ENCODE measurements at places on chromosomes 16 and 17. TPM values are rescaled to one million over a fixed set of nuclear protein-coding genes. Genes with fewer than 3 reads are reported as not detected.

The TSPAN10 gene
- total RNA-seq = 0.66 TPM

The C16orf96 gene
- 0.24 TPM for total RNA-seq

The NOTUM gene
- not detected for total RNA-seq

The TLCD3A gene
- 11.1 TPM for total RNA-seq

The SLFN11 gene
- 49.0 TPM for total RNA-seq

The CHST5 gene
- not detected for total RNA-seq

The KRT36 gene
- total RNA-seq = not detected

The CACNA1G gene
- total RNA-seq = 2.8 TPM

The ANKFY1 gene
- total RNA-seq = 58.0 TPM

The MMP15 gene
- 5.9 TPM for total RNA-seq

The USB1 gene
- total RNA-seq = 41.3 TPM

The CPNE7 gene
- 0.13 TPM for total RNA-seq

- peak; percentile 59 for DNase-seq
Observed at GRCh38 chr17:8629371-8630226, 926 bp downstream of the MYH10 start.

DNA sequence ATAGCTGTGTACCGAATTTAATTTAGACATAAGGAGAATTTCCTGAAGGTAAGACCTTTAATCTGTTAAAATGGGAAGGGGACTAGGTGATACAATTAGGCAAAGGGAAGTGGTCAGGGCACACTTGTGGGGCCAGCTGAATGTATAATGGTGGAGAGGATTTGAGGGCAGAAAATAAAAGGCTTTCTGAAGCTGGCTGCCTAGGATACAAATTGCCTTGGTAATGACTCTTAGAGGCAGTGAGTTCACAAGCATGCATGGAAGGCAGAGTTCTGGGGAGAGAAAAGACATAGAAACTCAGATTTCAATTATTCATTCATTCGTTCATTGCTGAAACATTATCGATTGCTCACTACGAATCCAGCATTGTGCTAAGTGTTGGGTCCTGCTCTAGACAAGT, 12.4 kb upstream of the NFAT5 start:
- no peak for DNase-seq

- no peak for DNase-seq
Observed at GRCh38 chr16:75948441-75948840, 222.2 kb upstream of the CPHXL start.

DNA sequence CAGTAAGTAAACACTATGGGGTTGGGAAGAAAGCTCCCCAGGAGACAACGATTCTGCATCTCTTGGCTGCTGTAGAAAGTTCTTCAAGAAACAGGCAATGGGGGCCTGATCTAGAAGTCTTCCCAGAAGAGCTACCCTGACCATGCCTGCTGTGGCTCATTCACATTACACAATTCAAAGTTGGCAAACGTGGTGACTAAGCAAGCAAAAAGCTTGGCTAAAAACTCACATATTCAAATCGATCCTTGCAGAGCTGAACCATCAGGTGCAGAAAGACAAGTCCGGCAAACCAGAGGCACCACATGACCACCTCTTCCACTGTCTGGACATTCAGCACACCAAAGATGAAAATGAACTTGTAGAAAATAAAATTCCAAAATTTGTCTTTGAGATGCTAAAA, 16.1 kb downstream of the AMFR start:
- DNase-seq = no peak

DNA sequence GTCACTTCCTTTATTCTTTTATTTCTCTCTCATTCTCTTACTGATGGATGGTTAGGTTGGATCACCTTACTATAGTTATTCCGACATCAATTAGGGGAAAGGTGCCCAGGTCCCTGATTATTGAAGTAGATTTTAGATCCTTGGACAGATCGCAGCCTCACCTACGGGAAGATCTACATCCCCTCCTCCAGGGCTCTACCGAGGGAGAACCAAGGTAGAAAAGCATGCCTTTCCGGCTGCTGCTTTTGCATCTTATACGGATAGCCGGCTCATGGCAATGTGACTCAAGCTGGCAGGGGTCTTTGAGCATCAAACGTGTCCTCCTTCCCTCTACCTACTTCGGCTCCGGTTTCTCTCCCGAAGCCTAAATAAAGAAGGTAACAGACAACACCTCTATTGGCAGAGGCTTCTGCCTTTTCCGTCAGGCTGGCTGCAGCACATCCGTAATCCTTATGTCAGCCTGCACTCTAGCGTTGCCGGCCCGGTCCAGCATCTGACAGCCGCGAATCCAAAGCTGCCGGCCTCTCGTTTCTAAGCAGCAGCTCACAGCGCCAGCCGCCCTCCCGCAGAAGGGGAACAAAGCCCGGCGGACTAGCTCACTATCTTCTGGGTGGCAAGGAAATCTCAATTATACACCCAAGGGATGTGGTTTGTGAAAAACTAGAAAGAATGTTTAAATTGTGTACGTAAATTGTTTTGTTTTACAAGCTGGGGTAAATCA, 46.9 kb downstream of the IRX6 start:
- peak; percentile 82 for DNase-seq

GRCh38 chr16:10296956-10297340, 88.9 kb upstream of the ATF7IP2 start:
- no peak for DNase-seq

DNA sequence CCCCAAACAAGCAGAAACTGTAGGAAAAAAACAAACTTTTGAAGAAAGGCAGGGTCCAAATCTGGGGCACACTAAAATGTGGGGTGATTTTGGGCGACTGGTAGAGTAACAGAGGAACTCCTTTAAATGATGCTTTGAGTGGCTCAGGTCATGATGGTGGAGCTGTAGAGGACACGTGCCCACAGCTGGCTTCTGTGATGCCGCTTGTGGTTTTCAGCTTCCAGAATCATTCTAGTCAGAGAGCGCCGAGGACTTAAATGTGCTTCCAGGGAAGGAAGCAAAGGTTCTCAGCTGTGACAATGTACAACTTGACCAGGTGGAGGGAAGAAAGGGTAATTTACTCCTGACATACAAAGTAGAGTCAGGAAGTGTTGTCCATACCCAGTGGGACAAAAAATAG, 162.4 kb downstream of the LGALS9B start:
- no peak for DNase-seq

- no peak for DNase-seq
Observed at GRCh38 chr16:88606148-88606757, 32.1 kb upstream of the IL17C start.

DNA sequence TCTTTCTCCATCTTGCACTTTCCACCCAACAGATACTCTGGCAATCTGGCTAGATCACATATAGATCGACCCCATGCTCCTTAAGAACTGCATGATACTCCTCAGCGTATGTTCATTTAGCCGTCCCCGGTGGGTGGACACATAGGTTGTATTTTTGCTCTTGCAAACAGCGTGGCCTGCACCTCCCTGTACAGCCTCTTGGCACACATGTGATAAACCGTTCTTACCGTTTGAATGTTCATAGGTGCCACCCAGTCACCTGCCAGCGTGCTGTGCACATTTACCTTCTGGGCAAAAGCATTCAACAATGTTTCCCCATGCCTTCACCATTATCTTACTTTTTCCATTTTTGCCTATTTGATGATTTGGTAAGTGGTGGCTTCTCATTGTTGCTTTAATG, 6.2 kb downstream of the TNP2 start:
- no peak for DNase-seq

DNA sequence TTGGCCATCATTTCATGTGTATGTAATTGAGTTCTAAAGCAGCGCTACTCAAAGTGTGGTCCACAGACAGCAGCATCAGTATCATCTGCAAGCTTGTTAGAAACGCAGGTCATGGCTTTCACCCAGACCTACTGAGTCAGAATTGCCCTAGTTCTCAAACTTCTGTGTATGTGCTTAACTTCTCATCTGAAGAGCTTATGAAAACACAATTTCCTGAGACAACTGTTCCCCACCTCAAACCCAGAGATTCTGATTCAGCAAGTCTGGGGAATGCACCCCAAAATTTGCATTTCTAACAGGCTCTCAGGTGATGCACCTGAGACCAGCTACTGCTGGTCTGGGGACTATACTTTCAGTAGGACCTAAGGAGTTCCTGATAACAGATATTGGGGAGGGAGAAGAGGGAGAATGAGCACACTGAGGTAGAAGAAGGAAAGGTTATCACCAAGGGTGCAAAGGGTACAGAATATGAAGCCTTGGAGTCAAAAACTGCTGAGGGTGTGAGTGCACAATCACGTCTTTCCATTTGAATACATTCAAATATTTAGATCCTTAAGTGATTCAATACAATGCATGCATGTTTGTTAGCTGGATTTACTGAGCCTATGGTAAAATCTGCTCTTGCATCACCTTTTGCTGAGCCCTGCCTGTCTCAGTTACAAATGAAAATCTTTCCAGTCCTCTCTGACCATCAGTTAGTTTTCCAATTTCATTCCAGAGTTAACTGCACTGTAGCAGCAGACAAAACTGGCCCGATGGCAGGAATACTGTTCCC, 29.2 kb upstream of the SKAP1 start:
- no peak for DNase-seq

DNA sequence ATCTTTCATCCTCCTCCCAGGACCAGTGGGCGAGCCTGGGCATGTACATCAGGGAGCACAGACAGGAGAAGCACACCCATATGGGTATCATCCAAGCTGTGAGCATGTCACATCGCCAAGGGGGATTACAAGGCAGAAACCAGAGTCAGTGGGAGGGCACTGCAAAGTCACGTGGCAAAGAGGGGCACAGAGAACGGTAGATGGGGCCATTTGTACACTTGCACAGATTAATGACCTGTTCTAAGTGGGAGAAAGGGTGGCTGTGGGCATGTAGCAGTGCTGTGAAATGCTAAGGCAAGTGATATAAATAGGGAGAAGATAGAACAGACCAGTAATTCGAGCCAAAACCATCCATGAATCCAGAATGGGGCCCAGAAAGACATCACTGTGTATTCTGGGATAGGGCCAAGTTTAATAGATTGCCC, 265.0 kb downstream of the CPPED1 start:
- DNase-seq = no peak
